ENCODE measurements at places on chromosomes 7 and 10.

GRCh38 chr10:6140141-6140841 is 51.5 kb downstream of the RBM17 start:
- peak; percentile 73 for DNase-seq

DNA sequence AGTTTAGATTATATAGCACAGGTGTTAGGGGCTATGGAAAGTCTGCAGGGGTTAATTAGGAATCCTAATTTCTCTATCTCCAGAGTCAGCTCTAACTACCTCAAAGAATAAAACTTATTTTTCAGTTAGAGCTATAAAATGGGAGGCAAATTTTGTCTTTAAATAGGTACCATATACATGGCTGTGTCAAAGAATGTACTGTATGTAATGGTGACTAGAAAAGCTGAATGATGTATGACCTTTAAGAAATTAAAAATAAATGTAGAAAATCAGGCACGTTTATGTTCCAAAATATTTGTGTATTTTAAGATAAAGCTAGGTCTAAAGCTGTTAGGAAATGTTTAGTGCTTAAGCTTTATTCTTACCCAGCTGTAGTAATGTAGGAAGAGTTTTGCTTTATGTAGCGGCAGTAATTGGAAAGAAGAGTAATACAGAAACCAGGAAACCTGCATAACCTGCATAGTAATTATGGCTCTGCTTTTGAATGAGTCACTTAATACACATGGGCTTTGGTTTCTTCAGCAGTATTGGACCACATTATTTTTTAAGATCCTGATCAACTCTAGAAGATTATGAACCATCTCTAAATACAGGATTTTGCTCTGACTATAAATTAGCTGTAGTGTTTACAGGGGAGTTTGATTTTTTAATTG is 85.0 kb downstream of the KMT2E start:
- no peak for DNase-seq

DNA sequence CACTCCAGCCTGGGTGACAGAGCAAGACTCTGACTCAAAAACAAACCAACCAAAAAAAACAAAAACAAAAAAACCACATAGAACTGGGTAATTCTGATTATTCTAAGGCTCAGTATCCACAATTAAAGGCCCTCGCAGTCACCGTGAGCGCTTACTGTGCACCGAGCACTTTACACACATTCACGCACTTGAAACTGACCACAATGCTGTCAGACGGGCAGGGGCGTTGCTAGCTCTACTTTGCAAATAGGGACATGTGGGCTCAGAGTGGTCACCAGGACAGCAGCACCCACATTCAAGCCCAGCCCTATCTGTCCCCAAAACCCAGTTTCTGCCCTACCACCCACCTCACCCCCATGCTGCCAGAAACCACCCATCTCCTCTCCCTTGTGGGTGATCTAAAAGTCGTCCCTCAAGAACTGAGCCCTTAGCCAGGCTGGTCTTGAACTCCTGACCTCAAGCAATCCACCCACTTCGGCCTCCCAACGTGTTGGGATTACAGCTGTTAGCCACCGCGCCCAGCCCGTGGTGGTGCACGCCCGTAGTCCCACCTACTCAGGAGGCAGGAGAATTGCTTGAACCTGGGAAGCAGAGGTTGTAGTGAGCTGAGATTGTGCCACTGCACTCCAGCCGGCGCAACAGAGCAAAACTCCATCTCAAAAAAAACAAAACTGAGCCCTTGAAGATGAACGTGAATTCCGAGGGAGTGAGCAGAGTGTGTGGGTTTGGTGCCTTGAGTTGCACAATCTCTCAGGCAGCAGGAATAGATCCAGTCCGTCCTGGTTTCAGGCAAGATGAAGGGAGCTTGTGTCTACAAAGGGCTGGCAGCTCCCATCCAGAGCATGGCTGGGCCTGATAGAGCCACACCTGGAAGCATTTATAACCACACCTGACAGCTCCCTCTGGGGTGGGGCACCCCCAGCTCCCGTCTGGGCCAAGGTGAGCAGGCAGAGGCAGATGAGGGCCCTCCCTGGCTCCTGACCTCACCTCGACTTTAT is 5.4 kb upstream of the HSPB1 start:
- no peak for DNase-seq

DNA sequence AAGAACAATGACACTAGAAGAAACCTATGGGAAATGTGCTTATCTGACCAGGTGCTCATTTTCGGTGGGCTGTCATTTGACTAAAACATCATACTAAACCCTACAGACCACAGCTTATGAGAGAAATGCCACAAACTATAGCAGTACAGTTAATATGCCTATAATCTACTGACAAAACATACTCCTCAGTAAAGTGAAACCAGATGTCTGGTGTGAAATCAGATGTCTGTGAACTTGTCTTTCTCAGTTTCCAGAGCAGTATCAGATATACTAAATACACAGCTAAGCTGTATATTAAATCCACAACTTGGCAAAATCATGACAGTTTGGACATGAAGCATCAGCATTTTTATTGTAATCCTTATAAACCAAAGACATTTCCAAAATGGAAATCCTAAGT is 3.3 kb downstream of the IMMP2L start:
- DNase-seq: no peak

DNA sequence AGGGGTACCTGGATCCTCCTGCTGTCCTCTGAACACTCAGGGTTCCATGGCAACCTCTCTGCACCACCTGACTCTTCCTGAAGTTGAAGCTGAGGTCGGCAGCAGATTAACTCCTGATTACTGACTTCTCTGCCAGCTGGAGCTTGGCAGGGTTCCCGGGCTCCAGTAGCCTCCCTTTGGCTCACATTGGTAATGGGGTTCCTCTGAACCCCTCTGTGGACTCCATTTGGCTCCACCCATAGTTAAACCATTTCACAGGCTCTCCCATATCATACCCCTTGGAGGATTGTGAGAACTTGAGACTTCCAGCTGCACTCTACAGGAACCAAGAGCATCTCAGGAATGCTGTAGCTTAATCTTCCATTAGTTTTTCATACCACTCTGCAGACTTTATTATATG is 292.5 kb downstream of the HDAC9 start:
- DNase-seq: no peak
